ENCODE measurements at places on chromosomes 4 and X.
A peak's percentile ranks its signal among the peaks of the same experiment; 100 is the strongest.

DNA sequence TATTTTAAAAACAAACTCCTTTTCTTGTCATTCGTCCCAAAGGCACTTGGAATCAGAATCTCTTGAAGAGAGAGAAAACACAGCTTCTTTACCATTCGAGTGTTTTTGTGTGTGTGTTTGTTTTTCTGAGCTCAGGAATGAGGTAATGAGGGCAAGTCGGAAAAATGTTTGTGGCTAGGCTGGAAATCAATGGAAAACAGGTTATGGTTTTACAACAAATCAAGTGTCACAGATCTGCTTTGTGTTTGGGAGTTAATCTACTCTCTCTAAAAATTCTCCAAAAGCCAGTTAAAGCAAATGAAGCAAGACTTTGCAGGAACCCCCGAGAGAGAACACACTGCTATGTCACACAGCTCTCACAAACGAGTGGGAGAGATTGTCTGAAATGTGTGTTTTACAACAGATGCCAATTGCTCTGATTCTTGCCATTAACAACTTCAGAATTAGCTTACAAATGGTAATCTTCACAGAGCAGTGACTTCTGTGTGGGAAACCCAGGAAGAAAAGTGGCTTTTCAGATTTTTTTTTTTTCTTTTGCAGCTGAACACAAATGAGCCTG is 264.1 kb downstream of the CBLL2 start:
- no peak for DNase-seq

DNA sequence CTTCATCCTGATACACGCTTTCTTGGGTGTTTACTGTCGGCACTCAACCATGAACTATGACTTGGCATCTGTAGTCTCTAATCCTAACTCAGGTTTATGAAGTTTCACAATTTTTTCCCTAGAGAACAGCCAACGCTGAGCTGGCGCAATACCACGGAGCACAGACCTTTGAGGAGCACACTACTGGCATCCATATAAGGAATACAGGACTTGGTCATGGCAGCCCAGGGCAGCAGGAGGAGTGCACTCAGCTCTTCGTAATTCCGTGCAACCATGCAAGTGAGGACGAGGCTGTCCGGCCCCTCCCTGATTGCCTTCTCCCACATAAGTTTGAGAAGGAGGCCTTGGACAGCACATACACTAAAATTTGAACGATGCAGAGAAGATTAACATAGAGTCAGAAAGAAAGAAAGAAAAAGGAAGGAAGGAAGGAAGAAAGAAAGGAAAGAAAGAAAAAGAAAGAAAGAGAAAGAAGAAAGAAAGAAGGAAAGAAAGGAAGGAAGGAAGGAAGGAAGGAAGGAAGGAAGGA is 41.0 kb upstream of the PDLIM5 start:
- DNase-seq = peak; percentile 38

GRCh38 chr4:152455311-152455710 is 80.6 kb downstream of the FBXW7 start:
- DNase-seq = no peak

- DNase-seq = no peak
Measured at GRCh38 chr4:135269125-135269890, 1067.7 kb upstream of the PABPC4L start.

GRCh38 chrX:46255046-46255445 is 290.2 kb downstream of the ZNF674 start:
- DNase-seq = peak; percentile 50

- no peak for DNase-seq
Measured at GRCh38 chr4:6566391-6567190, 8.4 kb upstream of the MAN2B2 start.

GRCh38 chr4:90960840-90961239 is 833.6 kb downstream of the CCSER1 start:
- DNase-seq = no peak

All from EH (cell line).